CD4-positive, alpha-beta memory T cell (primary cell): ENCODE measurements at places on chromosomes 11 and 22.

GRCh38 chr11:86355256-86355655, 19.4 kb upstream of the CCDC81 start:
- DNase-seq = no peak

DNA sequence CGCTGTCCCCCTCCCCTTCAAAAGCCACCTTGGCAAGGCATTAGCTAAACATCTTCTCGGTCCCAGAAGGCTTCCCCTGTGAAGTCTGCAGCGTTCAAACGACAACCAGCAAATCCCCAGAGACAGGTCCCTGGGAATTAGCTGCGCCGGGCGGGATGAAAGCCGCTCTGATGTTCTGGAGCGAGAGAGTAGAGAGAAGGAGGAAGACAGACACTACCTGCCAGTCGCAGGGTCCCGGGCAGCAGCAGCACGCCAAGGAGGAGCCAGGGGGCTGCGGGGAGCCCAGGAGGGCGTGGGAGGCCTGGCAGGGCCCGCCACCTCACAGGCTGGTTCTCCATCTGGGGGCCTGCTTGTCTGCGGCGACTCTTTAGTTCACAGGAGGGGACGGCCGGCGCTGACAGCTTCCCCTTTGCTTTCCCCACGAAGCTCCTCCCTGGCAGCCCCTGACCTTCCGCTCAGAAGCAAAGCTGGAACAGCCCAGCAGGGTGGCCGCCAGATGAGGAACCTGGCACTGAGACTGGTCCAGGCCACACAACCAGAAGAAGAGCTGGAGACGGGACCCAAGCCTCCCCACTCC, at the start of gene NFAM1:
NFAM1 (minus strand) TSS at position 384 of the 577 bp plus-strand sequence; CDS start at position 338, 46 bp downstream.
- no peak for DNase-seq

- no peak for DNase-seq
Measured at GRCh38 chr11:88619071-88619425, 281.5 kb upstream of the CTSC start.

DNA sequence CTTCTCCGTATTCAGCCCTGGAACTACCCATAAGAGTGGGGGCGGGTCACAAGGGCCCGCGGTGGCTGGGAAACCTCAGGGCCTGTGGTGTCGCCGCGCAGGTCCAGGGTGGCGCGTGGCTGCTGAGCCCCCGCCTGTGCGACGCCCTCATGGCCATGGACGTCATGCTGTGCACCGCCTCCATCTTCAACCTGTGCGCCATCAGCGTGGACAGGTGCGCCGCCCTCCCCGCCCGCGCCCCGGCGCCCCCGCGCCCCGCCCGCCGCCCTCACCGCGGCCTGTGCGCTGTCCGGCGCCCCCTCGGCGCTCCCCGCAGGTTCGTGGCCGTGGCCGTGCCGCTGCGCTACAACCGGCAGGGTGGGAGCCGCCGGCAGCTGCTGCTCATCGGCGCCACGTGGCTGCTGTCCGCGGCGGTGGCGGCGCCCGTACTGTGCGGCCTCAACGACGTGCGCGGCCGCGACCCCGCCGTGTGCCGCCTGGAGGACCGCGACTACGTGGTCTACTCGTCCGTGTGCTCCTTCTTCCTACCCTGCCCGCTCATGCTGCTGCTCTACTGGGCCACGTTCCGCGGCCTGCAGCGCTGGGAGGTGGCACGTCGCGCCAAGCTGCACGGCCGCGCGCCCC, 2.4 kb downstream of the DRD4 start:
- DNase-seq = no peak

GRCh38 chr11:72685560-72686480, 11.6 kb upstream of the PDE2A start:
- no peak for DNase-seq

- no peak for DNase-seq
Measured at GRCh38 chr11:111797145-111797581, 31.0 kb upstream of the PPP2R1B start.

DNA sequence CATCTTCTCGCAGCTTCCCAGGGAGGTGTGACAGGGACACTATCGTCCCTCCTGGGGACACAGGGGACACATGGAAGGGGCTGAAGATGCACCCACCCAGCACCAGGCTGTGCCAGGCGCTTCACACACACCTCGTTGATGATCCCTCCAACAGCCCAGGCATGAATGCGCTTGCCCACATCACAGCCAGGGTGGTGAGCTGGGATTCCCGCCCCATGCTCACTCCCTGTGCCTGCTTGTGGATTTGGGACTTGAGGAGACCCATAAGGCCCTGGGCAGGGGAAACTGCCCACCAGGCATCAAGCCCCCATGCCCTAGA, 57.8 kb downstream of the OTOG start:
- DNase-seq = no peak

DNA sequence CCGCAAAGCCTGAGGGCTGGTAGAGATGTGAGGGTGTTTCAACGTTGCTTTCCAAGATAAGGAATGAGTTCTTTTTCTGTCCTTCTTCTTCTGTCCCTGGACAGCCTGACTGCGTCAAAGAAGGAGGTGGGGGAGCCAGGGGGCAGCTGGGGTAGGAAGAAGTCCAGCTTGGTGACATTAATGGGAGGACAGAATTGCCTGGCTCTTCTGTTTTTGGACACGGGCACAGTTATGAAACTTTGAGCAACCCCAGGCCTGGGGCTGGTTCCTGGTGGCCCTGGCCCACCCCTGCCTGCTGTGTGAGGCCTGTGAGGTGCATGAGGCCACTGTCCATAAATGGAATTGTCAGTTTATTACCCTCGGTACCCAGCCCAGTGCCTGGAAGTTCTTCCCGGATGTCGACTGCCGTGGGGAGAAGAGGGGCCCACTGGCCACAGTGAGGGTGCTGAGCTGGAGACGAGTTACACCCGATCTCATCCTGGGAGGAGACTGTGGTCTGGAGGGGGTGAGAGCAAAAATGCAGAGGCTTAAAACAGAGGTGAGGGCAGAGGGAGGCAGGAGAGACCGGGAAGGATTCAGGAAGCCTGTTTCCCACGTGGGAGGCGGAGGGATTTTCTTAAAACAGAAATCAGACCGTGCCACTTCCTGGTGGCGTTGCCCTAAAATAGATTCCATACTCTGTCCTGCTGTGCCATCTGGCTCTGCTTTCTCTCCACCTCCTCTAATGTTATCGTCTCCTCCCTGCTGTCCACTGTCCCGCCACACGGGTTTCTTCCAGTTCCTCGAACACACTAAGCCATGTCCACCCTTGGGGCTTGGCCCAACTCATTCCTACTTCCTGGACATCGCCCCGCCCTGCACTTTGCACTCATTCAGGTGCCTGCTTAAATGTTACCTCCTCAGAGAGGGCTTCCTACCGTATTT, 59.7 kb upstream of the RASD2 start:
- DNase-seq = no peak

DNA sequence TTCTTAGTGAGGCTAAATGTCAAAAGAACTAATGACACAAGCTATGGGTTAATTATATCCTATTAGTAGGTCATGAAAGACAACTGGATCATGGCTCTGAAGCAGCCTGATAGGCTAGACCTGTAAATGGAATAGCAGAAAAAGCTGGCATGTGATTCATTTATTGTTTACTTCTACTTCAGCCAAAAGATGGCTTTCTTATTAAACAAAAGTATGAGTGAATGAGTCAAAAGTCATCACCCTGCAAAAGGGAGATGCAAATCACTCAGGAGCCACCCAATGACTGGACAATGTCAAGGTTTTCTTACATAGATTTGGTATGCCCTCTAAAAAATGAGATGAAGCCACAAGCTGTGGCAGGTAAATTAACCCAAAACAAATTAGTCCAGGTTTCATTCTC, 138.0 kb downstream of the TRPC6 start:
- no peak for DNase-seq

- DNase-seq = no peak
Measured at GRCh38 chr11:114263513-114264170, 32.6 kb upstream of the NNMT start.

- no peak for DNase-seq
Measured at GRCh38 chr22:28736301-28737155, 5.1 kb downstream of the CHEK2 start.

DNA sequence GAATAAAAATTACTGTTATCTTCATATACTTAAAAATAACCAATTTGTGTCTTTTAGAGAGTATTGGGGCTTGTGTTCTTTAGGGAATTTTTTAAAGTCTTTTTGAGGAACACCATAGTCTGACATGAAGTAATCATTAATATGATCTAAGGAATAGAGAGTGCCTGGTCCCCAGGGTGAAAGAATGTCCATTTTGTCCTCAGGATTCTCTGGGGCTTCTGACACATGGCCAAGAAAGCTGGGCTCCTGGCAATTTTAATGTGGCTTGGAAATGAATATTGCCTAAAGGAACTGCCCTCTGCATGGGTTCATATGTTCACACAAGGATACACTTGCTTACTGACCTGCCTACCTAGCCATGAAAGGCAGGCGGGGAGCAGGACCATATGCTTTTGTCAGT, 33.7 kb downstream of the NF2 start:
- DNase-seq = no peak

DNA sequence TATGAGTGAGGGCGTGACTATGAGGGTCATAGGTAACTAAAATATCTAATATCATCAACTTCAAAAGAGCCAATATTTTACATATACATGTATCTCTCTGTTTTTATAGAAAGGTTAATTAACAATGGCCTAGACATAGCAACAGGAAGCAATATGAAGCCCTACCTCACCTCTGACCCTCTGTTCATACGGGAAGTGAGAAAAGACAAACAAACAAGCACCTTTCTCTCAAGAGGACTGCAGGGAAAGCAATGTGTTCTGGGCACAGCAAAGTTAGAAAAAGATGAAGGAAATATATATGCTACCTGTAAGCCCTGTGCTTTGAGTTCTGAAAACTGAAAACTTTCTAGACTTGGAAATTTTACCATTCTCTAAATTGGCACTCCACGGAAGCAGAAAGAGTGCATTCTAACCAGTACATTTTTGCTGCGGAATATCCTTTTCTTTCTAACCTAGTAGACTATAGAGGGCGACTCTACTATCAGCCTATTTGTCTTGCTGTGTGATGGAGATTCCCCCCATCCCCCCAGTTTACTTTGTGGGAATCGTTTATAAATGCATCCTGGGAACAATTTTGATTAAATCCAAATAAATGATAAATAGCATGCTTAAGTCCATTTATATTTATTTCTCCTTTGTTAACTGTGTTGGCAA, 830.4 kb upstream of the FAT3 start:
- DNase-seq = no peak

DNA sequence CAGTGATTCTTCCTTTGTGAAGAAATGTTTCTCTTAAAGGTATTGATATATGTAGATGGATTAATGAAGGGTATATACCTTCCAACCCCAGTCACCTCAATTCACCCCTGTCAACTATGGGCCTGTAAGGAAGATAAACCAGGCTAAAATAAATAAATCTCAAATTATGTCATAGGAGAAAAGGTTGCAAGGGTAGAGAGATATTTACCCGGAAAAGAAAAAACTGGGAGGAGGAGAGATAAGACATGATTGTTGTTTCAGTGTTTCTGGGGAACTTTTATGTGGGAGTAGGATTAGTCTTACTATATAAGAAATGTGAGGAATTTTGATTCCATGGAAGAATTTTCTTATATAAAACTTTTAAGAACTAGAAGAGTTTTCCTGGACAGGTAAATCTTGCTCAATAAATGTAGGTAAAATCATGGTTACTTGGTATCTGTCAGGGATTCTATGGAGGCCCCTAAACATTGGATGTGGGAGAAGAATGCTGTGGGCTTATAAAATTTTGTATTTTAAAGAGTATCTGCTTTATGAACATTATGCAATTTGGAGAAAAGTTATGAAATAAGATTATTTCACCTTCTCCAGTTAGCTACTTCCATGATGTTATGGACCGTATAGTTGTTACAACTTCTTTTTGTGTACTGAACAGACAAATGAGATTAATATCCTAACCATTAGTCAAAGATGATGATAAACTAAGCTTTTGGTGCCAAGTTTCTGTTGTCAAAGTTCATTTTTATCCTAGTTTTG, 6.4 kb downstream of the YAP1 start:
- no peak for DNase-seq

DNA sequence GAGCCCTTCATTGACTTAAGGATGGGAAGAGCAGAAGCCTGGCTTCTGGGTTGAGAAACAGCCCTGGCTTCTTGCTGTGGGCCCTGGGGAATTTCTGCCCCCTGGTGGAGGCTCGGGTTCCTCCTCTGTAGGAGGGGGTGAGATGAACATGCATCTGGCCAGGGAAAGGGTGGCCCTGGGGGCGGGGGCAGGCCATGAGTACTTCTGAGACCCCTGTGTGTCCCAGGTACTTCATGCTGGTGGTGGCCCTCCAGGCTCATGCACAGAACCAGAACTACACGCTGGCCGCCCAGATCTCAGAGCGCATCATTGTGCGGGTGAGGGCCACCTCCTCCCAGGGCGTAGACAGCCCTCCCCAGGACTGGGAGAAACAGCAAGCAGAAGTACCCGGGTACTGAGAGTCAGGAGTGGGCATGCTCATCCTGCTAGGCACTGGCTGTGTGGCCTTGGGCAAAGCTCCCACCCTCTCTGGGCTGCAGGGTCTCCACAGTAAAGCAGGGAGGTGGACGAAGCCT, 15.8 kb downstream of the TMEM258 start:
- no peak for DNase-seq

GRCh38 chr11:8293171-8293570, 29.5 kb upstream of the LMO1 start:
- no peak for DNase-seq

DNA sequence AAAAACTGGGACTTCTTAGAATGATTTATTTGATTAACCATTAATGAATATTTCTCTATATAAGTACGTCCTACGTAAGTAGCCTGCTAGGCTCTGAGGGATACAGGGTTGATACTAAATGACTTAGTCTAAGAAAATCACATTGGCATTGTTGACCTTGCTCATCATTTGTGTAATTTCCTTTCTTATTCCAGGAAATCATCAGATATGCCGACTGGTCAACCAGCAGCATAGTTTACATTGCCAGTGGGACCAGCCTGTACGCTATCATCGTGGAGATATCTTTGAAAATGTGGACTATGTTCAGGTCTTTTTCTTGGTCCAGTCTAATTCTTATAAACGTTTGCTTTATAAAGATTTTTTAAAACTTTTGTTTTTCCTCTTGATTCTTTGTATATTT, 42.5 kb downstream of the TTC17 start:
- DNase-seq = no peak

DNA sequence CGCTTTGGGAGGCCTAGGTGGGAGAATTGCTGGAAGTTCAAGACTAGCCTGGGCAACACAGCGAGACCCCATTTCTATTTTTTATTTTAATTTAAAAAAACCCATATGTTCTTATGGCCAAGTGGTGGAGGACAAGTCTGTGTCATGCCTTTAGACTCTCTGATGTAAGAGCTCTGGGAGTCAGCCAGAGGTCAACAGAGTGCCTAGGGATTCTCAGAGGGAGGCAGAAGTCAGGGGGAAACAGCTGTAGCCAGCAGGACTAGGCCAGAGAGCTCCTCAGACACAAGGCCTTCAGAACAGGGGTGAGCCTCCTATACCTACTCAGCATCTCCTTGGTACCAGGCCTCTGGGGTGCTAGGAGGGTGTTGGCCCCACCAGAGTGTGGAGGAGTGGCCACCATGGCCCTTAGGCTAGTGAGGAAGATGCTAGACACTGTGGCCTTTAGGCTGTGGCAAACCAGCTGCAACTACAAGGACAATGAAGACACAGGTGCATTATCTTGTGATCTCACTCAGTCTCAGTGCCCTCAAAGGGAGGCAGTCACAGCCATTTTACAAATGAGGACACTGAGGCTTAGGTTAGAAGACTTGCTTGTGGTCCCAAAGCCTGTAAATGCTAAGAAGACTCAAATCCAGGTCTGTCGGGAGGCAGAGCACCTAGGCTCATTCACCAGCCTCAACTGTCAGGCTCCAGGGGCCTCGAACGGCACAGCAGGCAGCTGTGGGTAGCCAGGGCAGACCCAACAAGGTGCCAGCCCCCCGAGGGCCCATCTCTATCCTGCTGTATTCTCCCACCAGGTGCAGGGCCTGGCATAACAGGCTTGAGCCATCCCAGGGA, 5.0 kb downstream of the ZP1 start:
- no peak for DNase-seq

GRCh38 chr11:12552692-12553091, 121.5 kb upstream of the TEAD1 start:
- no peak for DNase-seq
